ENCODE measurements at places on chromosomes 1 and 21.
A peak's percentile ranks its signal among the peaks of the same experiment; 100 is the strongest.

DNA sequence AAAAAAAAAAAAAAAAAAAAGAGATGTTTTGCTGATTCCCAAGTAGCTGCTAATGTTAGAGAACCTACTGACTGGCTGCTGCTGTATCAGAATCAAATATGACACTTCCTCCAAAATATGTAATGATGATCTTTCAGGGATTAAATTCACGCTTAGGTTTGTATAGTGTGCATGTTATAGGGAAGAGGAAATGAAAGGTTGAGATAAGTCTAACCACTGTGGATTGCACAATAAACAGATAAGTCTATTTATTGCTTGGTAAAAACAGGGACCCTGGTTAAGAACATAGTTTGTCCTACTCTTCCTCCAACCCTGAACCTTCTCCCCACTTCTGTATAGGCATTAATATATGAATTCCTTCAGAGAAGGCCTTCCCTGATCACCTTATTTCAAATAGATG is 13.2 kb downstream of the RC3H1 start:
- no peak for DNase-seq

GRCh38 chr1:229410692-229411433 is 23.0 kb downstream of the ACTA1 start:
- peak; percentile 99 for DNase-seq

DNA sequence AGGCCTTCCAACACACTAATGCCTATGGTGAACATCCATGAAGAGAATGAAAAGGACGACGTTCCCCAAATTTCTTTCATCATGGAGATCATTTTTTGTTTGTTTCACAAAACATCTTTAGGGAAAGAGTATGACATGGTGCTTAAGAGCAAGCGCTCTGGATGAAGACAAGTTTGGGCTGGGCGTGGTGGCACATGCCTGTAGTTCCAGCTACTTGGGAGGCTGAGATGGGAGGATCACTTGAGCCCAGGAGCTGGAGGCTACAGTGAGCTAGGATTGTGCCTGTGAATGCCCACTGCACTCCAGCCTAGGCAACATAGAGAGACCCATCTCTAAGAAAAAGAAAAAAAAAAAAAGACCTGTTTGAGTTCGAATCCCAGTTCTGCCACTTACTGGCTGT is 253.1 kb downstream of the PTPRU start:
- no peak for DNase-seq

GRCh38 chr1:185343306-185343705 is 26.3 kb upstream of the IVNS1ABP start:
- no peak for DNase-seq

DNA sequence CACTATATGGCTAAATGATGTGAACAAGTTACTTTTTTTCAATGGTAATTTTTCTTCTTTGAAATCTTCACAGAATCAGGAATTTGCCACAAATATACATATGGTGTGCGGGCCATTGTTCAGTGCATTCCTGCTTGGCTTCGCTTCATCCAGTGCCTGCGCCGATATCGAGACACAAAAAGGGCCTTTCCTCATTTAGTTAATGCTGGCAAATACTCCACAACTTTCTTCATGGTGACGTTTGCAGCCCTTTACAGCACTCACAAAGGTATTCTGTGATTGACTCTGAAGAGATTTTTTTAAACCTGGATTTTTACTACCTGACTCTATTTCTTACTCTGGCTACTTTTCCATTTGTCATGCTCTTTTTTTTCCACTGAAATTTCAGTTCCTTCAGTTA is 76.2 kb upstream of the KIAA1614 start:
- no peak for DNase-seq

DNA sequence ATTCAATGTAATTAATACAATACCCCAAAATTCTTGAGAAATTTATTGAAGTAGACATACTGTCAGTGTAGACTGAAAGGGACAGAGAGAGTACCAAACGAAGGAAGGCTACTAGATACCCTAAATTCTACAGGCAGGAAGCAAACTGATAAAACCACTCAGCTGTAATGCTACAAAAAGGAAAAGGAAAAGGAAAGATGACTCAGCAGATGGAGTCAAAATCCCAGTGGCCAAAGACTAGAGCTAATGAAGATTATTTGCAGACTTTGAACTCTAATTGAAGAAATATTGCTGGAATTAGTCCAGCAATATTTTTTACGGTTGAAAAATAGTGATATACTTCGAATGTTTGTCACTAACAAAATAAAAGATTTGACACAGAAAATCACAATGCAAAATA is 671.9 kb downstream of the BRINP3 start:
- no peak for DNase-seq

GRCh38 chr1:211684791-211685190 is 9.4 kb upstream of the NEK2 start:
- no peak for DNase-seq

DNA sequence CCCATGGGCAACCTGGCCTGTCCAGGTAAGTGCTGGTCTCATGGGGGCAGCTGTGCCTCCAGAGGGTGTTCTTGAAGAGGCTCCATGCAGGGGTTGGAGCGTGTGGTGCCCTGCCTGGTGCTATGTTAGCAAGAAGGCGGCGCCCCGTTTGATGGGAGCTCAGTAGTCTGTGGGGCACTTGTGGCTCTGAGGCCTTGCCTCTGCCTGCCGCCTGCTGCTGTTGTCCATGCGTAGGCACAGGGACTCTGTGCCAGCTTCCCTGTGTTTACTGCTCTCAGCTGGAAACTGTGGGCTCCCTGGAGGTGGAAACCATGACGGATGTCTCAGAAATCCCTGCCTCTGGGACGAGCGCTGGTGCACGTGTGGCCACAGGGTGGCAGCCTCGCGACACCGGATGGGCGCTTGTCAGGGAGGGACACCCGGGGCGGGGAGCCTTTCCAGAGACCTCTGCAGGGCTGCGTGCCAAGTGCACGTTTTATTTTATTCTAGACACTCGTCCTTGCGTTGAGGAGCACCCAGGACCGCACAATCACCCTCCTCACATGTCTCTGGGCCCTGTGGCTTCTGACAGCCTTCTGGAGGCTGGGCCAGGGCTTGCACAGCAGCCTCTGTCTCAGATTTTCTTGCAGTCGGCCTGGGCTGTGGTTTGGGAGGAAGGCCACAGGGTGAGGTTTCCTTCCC is 27.1 kb downstream of the SNAP47 start:
- DNase-seq: peak; percentile 91
